ENCODE measurements at places on chromosomes 16 and 17.

- DNase-seq = peak; percentile 69
These were observed 7.1 kb downstream of the ARL4D start for GRCh38 chr17:43405861-43406260.

DNA sequence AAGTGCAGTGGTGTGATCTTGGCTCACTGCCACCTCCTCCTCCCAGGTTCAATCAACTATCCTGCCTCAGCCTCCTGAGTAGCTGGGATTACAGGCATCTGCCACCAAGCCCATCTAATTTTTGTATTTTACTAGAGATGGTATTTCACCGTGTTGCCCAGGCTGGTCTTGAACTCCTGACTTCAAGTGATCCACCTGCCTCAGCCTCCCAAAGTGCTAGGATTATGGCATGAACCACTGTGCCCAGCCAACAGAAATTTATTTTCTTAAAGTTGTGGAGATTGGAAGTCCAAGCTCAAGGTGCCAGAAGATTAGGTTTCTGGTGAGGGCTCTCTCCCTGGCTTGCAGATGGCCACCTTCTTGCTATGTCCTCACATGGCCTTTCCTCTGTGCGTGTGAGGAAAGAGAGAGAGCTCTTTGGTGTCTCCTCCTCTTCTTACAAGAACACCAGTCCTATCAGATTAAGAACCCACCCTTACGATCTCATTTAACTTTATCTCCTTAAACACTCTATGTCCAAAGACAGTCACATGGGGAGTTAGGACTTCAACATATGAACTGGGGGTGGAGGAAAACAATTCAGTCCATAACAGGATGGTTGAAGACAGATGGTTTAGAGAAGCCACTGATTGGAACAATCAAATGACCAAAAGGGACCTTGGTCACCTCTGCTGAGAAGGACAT, 31.8 kb downstream of the C16orf82 start:
- DNase-seq = no peak

DNA sequence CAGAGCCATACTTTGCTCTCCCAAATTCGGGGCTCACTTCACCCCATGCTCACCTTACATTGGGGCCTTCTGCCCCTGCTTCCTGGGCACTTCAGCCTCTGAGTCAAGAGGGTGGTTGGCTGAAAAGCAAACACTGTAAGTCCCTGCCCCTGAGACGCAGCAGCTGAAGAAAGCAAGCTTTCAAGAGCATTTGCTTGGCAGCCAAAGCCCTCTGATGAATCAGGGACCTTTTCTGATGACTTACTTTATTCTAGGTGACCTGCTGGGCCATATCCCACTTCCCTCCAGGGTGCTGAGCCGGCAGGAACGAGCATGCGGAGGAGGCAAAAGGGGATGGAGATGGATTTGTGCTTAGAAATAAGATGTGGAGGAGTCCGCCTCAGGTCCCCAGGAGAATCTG, 147.0 kb upstream of the TNRC6C start:
- DNase-seq = no peak

DNA sequence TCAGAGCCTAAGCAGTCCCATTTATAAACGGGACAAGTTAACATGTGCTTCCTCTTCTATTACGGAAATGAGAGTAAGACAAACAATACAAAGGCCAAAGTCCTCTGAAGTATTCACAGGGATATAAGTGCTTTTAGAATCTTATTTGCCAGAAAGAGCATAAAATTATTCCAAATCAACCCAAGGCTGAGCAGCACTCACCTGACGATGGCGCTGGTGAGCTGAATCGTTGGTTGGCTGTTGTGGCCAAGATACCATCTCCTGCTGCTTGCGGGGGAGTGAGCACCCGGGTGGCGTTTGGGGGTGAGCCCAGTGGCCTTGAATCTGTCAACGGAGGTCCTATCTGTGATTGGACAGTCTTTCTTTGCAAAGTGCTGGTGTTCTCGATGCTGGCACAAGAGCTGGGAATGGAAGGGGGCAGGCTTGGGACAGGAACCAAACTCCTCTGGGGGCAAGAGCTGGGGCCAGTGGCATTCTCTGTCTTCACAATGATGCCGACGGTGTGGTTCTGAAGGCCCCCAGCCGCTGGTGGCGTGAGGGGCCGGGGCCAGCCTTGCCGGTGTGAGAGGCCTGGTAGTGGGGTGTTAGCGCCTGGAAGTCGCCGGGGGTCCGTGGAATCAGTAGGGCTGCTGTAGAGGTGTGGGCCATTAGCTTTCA, 9.5 kb upstream of the DHRS13 start:
- no peak for DNase-seq

DNA sequence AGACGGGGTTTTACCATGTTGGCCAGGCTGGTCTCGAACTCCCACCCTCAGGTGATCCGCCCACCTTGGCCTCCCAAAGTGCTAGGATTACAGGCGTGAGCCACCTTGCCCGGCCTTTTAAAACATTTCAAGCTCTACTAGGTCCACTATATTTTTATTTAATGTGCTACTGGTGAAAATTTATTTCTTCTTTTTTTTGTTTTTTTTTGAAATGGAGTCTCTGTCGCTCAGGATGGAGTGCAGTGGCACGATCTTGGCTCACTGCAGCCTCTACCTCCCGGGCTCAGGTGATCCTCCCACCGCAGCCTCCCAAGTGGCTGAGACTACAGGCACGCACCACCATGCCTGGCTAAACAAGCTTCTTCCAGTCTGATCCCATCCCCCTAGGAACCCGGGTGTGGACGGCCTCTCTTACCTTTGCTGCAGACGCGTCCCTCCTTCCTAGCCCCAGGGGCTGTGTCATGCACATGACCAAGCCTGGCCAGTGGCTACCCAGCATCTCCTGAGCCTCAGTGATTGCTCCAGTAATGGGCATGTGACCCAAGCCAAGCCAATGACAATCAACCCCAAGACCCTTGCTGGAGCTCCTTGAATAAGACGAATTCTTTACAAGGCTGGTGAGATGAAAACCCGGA, 40.1 kb upstream of the LITAF start:
- DNase-seq = no peak

DNA sequence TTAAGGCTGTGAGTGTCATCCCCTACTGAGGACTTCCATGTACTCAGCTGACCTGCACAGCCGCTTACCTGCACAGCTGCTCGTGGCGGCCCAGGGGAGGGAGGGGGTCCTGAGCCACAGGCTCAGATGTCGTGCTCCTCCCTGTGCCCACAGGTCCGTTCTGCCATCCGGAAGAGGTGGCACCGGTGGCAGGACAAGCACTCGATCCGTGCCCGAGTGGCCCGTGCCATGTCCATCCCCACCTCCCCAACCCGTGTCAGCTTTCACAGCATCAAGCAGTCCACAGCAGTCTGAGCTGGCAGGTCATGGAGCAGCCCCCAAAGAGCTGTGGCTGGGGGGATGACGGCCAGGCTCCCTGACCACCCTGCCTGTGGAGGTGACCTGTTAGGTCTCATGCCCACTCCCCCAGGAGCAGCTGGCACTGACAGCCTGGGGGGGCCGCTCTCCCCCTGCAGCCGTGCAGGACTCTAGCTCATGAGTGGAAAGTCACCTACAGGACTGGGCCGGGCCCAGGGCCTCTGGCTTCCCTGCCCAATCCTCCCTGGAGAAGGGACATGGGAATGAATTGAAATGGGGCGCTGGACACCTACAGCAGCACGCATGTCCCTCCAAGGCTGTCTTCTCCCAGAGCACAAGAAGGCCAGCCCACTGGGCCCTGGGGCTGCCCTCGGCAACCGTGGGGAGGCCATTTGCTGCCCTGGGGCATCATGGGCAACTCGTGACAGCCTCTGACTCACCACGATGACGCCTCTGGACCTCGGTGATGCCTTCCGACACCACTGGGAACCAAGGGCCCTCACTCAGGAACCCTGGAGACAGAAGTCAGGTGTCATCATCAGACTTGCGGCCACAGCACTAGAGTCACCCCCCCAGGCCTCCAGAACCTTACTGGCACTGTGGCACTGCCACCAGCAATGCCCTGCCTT, 9.9 kb upstream of the SPPL2C start:
- DNase-seq = no peak

DNA sequence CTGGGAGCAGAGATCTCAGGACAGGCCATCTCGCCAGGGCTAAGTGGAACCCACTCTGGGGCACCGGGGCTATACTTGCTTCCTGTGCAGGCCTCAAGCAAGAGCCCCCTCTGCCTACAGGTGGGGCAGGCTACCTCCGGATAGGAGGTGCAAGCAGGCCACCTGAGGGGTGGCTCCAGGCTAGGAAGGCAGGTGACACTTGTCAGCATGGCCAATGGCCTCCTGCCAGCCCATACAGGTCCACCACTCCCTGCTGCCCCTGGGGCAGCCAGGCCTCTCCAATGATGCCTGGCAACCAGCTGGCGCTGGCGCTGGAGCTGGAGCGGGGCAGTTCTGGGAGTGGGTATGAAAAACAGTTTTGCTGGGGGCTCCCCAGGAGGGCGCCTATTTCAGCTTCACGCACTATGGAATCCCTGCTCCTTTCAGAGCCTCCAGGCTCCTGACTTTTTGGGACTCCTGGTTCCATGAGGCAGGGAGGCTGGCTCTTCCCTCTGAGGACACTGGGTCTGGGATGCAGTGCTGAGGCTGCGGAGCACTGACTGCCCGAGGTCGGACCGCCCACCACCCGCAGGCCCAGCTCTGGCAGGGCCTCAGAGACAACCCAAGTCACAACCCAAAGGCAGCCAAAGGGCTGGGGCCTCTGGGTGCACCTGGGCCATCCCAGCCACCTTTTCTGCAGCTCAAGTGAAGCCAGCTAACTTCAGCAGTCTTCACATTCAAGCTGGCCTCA, 8.4 kb upstream of the SREBF1 start:
- no peak for DNase-seq

DNA sequence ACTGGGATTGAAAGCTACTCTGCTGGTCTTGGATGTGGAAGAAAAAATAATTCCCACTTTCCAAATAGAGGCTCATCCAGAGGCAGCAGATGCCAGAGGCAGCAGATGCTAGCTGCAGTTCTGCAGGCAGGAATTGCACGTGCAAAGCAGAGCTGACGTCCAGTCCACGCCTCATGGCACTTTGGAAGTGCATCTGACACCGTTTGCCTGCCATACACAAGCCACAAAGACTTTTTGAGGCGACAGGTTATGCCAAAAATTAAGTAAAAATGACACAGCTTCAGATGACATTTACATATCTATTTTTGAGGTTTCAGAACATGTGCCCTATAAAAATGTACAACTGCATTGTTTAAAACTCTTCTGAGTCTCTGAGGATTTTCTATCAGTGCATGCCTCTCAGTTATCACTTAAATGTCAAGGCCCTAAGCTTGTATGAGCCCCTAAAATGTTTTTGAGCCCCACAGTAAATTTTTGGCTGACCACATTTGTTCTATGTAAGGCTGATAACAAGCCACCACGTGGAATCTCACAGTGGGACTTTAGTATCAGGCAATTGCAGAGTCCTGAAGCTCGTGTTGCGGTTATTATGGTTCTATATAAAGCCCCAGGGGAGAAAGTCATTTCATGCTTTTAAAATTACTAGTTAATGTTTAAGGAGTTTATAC, 239.2 kb downstream of the PRKCA start:
- peak; percentile 67 for DNase-seq

DNA sequence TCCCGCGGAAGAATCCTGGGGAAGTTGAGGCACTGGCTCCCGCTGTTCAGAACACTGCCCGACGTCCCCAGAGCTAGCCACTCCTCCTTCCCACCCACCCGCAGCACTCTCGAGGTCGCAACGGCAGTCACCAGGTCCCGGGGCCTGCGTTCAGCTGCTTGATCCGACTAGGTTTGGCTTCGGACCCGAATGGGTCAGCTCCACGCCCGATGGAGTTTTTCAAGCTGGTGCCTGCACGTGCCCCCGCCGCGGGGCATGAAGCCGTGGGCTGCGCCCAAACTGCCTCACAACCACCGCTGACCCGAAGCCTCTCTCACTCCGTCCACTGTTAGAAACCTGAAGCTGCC, 12.4 kb upstream of the ODF4 start:
- no peak for DNase-seq

DNA sequence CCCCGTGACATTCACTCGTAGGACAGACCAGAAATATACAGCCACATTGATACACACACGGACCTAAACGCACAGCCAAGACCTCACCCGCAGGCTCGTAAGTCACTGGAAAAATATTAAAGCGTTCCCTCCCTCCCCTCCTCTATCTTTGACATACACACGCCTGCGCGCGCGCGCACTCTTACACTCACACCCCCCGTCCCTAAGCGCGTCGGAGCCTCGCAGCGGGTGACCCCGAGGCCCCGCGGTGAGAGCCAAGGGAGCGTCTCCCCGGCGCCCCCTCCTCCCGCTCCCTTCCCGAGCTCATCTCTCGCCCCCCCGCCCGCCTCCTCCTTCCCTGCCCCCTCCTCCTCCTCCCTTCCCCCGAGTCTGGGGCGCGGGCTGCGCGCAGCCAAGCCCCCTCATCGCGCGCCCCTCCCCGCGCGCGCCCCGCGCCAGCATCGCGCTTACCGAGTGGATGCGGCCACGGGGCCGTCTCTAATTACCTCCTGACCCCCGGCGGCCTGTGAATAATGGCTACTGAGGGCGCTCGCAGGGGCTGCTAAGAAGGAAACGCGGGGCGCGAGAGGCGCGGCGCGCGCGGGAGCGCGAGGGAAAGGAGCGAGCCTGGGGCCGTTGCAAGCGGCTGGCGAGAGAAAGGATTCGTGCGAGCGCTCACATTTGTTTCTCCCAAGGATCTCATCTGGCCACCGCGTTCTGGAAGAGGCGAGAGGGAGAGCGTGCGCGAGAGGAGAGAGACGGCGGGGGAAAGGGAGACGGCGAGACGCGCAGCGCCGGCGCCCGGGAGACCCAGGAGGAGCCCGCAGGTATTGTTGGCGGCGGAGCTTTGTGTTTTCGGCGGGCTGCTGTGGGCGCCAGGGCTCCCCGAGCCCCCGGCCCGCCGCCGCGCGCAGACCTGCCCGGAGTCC, 42.4 kb downstream of the RAI1 start:
- peak; percentile 84 for DNase-seq

DNA sequence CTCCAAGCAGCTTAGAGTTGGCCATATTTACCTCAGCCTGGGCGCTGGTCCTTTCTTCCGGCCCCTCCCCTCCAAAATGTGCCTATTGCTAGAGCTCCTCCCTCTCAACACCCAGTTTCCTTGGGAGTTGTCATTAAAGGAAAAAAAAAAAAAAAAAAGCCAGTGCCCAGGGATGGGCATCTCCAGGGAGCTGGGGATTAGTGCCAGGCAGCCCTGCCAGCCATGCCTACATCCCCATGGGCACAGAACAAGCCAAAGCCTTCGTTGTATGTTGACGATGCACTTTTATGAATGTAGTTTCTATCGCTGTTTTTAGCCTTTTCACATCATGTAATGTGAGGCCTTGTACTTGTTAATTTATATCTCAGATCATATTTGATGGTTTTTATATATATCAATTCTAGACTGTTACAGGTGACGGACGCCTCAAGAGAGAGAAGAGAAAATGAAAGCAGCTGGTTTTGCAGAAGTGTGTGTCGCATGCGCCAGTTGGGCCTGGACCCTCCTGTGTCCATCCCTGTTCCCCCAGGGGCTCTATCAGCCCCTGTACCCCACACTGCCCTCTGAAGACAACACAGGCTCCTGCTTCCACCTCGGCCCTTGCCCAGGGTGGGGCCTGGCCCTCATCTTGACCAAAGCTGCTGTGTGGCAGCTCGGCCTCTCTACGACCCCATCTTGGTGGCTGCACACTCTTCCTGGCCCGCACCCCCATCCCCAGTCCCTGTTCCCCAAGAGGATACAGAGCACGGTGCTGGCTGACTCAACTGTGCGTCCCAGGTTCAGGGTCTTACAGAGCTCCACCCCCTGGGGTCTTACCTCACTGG, 4.8 kb downstream of the LIMD2 start:
- DNase-seq = no peak

Data from fibroblast of skin of right quadriceps (primary cell).